ENCODE measurements at places on chromosomes 3 and 15.
A peak's percentile ranks its signal among the peaks of the same experiment; 100 is the strongest.

- no peak for DNase-seq
These were observed 35.4 kb downstream of the ACAN start for GRCh38 chr15:88838667-88839066.

GRCh38 chr3:69406163-69406562 lies 20.3 kb upstream of the FRMD4B start:
- no peak for DNase-seq

GRCh38 chr15:31277335-31278060 lies 49.1 kb upstream of the KLF13 start:
- DNase-seq: no peak

- DNase-seq: peak; percentile 64
These were observed 138.5 kb upstream of the ANKRD28 start for GRCh38 chr3:15936312-15936711.

GRCh38 chr3:10833855-10834414 lies 17.9 kb downstream of the SLC6A11 start:
- no peak for DNase-seq

DNA sequence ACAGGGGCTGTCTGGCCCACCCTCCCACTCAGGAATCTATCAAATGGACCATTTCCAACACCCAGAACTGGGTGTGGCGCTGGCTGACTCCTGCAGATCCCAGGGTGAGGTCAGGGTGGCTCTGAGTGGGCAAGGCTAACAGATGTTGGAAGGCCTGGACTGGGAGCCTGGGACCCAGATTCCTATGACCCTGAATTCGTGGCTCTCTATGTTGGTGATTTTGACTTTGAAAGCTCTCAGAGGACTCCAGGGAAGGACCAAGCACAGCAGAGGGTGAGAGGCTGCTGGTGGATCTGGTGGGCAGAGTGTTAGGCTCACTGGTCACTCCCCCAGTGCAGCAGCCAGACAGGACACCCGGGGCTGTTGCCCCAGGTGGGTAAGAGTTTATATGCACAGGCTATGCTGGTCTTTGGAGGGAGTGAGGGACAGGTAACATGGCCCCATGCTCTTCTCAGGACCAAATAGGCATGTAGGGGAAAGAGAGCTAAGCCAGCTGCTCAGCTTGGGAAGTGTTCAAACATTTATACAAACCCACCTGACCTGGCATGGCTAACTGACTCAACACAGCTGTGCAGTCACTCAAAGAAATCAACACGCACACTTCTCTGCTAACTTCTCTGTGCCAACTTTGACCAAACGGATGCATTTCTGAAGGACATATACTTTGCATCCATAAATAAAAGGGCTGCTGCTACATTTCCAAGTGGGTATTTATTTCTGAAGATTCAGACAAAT lies 62.6 kb upstream of the RAB6B start:
- DNase-seq: no peak

DNA sequence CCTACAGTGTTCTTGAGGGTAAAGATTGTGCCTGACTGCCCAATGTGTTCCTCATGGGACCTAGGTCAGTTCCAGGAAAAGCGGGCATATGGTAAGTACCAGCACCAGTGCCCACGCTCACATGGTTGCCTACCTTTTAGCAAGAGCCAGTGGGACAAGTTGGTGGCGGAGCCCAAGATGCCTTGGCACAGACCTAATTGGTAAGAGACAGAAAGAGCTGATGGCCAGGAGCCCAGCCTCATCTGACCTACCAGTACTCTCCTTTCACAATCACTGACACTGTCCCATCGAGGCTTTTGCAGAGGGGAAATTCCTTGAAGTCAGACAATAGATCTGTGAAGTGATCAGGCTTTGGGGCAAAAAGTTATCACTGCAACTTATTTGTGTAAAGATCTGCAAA lies 98.4 kb upstream of the BCL6 start:
- no peak for DNase-seq

DNA sequence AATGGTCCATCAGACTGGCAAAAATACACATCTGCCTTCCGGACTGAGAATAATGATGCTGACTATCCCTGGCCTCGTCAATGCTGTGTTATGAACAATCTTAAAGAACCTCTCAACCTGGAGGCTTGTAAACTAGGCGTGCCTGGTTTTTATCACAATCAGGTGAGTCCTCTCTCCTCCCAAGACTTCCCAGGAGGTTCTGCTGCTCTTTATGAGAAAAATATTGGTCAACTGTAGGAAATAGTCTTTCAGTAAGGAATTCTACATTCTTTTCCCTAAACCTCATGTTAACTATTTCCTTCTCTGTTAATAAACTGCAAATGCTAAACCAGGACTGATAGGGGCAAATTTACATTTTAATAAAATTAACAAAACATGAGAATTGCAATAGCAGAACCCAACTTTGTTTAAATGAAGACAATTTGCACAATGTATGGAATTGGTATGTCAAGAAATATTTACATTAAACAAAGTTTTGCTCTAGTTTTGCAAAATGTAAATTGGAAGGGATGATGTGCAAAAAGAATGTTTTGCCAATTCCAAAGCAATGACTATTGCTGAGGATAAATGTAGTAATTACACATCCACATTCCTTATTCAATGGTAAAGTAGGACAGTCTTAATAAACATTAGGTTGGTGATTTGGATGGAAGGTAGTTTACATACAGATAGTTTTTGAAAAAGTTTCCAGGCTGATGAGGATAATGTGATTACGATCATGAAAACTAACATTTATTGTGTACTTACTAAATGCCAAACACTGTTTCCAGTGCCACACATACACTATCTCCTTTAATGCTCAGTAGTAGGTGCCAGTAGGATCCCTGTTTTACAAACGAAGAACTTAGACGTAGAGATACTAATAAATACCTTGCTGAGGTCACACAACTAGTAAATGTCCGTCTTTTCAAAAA lies 21.1 kb downstream of the UPK1B start:
- DNase-seq: no peak

- no peak for DNase-seq
These were observed 59.6 kb downstream of the CHRNA7 start for GRCh38 chr15:32089851-32090359.

- DNase-seq: no peak
These were observed 77.6 kb downstream of the TCF12 start for GRCh38 chr15:56996093-56996492.

DNA sequence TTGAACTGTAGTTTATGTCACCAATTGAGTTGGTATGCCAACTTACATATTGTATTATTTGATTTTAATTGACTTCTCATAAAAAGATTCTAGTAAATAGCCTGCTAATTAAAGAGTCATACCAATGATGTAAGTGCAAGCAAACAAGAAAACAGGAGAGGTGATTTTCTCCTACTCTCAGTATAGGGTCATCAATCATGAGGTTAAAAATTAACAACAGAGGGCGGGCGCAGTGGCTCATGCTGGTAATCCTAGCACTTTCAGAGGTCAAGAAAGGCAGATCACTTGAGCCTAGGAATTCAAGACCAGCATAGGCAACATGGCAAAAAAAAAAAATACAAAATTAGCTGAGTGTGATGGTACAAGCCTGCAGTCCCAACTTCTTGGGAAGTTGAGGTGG lies 108.7 kb downstream of the MYO9A start:
- no peak for DNase-seq

DNA sequence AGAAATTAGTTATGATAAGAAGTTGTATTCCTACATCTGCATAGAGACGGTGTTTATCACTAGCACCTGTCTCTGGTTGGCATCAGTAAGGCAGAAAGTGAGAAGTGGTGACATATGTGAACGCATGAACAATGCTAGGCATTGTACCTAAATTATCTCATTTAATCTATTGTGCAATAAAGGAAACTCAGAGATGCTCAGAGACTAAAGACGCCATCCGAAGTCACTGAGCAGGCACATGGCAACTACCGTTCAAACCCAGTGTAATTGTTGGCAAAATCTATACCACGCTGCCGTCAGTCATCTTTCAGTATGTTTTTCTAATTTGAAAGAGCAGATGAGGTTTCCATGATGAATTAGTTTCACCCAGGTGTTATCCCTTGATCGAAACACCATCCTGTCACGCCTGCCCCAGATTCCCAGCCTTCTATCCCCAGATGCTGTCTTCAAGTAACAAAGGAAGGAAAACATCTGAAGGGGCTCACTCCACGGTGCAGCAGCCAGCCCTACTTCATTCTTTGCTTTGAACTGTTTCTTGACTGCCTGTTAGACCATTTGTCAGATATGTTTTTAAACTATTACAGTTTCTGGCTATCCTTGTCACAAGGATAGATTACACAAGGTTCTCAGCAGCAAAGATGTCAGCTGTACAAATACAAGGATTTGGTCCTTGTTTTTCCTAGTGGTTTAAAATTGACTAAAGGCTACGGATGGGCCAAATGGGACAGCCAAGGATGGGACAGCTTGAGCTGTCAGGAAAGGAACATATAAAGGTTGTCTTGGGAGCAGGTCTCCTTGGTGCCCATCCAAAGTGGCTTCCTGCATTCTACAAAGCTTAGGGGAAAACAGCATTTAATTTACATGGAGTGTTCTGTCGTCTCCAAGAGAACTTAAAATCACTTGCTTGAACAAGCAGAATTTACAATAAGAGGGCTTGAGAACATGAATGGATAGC lies 99.1 kb downstream of the TMEM108 start:
- DNase-seq: peak; percentile 33

GRCh38 chr15:61051569-61052031 lies 177.5 kb downstream of the RORA start:
- peak; percentile 46 for DNase-seq

- no peak for DNase-seq
These were observed 23.4 kb upstream of the CLK3 start for GRCh38 chr15:74592222-74592621.

DNA sequence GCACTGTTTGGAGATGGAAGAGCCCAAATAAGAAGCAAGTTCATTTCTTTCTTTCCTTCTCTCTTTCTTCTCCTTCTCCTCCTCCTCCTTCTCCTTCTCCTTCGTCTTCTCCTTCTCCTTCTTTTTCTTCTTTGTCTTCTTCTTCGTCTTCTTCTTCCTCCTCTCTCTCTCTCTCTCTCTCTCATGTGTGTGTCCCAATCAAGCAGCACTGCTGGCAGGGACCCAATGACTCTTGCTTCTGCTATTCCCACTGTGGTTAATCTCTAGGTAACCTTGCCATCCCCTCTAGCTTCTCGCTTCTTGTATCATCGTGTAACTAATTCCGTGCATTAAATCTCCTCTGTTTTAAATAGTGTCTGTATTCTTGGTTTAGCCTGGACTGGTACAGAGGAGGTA lies 26.1 kb upstream of the ZNF280D start:
- DNase-seq: no peak

GRCh38 chr15:74891469-74891868 lies 1.6 kb downstream of the MPI start:
- DNase-seq: no peak

GRCh38 chr15:48367483-48367882 lies 36.3 kb downstream of the DUT start:
- DNase-seq: peak; percentile 12

DNA sequence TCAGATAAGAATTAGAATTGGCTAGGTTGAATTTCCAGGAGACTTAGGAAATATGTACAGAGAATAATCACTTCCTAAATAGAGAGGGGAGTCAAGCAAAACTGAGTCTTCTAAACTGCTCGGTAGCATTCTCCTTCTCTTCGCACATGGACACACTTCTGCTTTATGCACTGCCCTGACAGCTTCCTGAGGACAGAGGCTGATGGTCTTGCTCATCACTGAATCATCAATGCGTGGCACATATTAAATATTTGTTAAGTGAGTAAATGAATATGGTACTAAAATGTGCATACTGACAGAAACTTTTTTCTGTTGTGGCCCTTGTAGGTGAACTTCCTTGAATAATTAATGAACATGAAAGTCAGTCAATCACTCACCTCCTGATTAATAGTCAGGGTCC lies 315.5 kb downstream of the FHIT start:
- DNase-seq: no peak

DNA sequence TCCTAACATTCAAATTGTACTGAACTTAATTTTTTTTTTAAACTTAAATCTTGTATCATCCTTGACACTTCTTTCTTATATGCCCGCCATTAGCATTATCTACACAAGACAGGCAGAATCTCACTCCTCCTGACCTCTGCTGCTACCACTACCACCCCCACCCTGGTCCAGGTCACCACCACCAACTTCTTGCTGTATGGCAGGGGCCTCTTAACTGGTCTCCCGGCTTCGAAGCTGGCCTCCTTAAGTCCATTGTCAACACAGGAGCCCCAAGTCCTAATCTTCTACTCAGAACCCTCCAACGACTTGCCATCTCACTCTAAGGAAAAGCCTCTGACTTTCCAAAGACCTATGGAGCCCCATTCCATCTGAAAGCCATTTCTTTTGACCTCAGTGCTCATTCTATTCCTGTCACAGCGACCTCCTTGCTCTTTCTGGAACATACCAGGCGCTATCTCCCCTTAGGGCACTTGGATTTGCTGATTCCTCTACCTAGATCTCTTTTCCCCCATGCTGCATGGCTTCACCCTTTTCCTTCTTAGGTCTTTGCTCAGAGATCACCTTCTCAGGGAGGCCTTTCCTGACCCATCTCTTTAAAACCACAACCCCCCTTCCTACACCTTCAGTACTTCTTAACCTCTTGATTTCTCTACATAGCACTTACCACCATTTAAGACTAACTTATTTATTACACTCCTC lies 2.6 kb downstream of the PRC1 start:
- no peak for DNase-seq

GRCh38 chr3:297585-297984 lies 101.0 kb downstream of the CHL1 start:
- no peak for DNase-seq

- DNase-seq: no peak
These were observed 14.6 kb downstream of the MAP2K5 start for GRCh38 chr15:67556976-67557570.

DNA sequence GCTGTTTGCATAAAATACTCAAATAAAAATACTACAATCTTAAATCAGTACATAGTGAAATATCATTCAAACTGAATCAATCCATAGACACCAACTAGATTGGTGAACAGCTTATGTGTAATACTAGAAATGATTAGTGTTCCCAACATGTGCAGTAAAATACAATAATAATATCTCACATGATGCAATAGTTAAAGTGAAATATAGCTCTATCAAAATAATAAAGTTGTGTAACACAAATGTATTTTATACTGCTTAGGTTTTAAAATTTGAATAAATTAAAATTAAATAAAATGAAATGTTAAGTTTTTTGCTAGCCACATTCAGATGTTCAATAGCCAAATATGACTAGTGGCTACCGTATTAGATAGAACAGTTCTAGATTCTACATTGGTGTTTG lies 714.1 kb downstream of the ZNF385D start:
- DNase-seq: no peak

DNA sequence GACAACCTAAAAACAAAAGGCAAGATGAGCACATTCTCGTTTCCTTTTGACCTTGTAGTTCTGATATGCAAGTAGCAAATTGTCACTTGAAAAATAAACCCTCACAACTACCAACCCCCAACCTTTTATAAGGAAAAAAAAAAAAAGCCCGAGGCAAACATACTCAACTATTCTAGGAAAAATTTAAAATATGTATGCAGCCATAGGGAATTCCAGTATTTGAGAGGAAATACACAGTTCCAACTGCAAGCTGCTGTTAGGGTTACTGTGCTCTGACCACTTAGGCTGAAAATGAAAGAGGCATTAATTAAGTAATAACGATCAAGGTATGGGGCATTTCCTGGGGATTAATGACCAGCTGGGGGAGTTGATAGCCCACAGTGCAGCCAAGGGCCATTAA lies 281.9 kb upstream of the DPH6 start:
- DNase-seq: no peak

All from NCI-H2171 treated with DMSO at 0.1 percent for 48 hours (cell line).